ENCODE measurements at places on chromosomes 7 and 10.

- no peak for DNase-seq
Observed at GRCh38 chr7:14018751-14019150, 29.3 kb upstream of the ETV1 start.

GRCh38 chr10:110746969-110747608 lies 103.0 kb downstream of the RBM20 start:
- DNase-seq = no peak

- DNase-seq = no peak
Observed at GRCh38 chr7:41566581-41566980, 136.3 kb downstream of the INHBA start.

GRCh38 chr10:60767424-60767823 lies 10.9 kb upstream of the CDK1 start:
- no peak for DNase-seq

DNA sequence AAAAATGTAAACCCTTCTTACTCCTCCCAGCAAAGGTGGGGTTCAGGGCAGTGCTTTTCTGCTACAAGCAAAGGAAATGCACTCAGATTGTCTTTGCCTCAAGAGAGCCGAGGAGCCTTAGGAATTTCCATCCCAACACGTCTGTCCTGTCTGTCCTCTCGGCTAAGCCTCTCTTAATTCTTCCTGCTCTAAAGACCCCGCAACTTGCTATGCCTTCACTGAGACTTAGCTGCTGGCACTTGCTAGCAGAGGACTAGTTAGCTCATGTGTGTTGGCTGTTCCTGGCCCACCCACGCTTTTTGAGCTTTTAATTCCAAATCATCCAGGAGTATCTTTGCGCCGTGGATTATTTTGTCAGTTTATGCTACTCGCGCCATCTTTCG lies 481 bp upstream of the NPM3 start:
- DNase-seq = no peak

DNA sequence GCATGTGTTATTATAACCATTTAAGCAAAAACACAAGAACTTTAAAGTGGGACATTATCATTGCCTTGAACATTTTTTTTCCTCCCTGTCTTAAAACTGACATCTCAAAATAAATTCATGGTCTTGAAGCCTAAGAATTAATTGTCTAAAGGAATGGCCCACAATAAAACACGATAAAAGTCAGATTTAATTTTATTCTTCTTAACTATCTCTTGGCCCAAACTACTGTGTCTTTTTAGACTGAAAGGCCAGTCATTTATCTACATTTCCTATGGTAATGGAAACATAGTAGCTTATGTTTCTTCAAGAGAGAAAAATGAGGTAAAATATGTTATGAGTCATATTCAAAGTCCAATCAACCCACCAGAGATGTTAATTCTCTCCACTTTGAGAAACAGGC lies 24.4 kb upstream of the ETV1 start:
- DNase-seq = no peak

DNA sequence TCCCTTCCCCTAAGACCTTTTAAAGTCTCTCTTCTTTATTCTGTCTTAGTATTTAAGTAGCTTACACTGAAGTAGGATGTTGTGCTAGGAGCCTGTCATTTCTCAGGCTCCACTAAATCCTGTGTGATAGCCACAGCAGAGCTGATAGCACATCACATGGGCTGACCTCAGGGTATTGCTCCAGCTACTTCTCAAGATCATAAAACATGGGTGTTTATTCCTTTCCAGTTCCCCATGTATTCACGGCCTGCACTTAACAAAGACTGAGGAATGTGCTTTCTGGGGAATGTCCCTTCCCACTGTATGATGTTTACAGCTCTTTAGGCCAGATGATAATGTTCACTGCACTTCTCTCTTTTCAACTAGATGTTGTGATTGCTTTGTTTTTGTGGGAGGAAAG lies 1086.8 kb downstream of the KCNMA1 start:
- DNase-seq = no peak

All from activated CD8-positive, alpha-beta memory T cell treated with anti-CD3 and anti-CD28 coated beads for 48 hours (primary cell).